ENCODE measurements at places on chromosomes 4 and X. TPM values are rescaled to one million over a fixed set of nuclear protein-coding genes. Genes with fewer than 3 reads are reported as not detected.

The SMR3B gene
- total RNA-seq: not detected

The ZNF182 gene
- total RNA-seq: 4.2 TPM

The CITED1 gene
- 2.7 TPM for total RNA-seq

The GASK1B gene
- 24.3 TPM for total RNA-seq

The HEPH gene
- 8.6 TPM for total RNA-seq

Data from vagina (tissue), 2 donors.